ENCODE measurements at places on chromosomes 4 and X.

DNA sequence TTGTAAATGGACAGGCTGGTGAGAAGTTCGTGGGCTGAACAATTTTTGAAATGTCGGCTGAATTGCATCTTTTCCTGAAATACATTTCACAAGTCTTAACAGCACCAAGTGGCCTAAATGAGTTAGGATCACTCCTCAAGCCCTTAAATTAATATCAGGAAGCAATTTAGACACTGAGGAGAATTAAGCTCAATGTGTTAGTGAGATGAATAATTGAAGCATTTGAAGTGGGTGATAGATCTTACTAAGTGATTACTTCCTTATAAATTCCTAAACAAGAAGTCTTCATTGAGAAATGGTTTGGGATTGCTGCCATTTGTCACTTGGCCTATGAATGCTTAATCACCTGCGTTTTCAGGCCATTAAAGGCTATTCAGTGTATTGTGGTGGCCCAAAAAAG is 116.8 kb downstream of the NAA11 start:
- DNase-seq, result no peak

GRCh38 chrX:4320436-4320947 is 607.0 kb upstream of the PRKX start:
- no peak for DNase-seq

- no peak for DNase-seq
Observed at GRCh38 chr4:179586460-179586859, 2144.2 kb upstream of the AGA start.

DNA sequence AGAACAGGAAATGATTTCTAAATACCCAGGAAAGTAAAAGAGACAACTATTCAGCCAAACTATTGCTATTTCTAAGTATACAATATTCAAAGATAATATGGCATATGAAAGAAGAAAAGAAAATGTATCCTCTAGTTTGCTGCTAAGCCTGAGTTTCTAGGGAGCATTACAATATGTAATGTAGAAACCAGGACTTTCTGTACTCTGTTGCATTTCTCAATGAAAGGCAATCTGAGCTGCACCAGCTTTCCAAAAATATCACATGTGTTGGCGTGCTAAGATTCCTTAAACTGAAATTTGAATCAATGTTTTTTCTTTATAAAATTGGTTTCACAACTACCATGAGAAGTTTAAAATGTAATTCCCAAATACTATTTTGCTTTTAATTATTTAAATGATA is 129.6 kb downstream of the ANK2 start:
- DNase-seq, result no peak

- no peak for DNase-seq
Observed at GRCh38 chr4:32601848-32602247, 1881.7 kb downstream of the PCDH7 start.

DNA sequence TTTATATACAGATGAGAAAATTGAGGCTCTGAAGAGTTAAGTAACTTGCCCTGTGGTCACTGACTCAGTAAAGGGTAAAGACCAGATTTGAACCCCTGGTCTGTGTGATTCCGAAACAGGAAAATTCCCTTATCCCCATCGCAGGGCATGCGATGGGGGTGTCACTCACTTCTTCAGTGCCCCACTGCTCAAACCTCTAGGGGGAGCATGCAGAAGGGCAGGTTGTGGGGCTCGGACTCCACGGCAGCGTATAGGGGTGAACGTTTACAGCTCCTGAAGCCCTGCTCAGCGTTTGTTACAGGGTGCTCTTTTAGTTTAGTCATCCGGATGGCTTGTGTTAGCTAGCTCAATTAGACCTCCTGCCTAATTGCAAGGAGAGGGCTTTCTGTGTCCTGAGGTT is 3.7 kb upstream of the EXOC1 start:
- DNase-seq, result no peak
